ENCODE measurements at places on chromosomes 1 and 21.

DNA sequence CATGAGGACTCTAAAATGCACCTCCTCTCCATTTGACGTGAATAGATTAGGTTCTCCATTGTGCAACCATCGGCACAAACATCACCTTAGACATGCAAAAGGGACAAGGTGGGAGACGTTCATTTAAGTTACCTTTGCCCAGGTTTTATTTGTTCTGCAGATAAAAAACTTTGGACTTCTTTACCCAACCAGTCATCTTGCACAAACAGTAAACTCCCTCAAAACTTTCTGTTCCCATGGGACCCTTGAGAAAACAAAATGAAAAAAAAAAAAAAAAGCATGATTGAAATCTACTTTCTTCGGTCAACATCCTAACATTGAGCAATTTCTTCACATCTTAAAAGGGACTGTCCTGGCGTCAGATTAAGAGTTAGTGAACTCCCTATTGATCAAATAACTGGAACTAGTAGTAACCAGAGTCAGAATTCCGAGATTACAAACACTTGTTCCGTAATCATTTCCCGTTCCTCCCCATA is 31.4 kb upstream of the PROX1 start:
- DNase-seq: no peak

DNA sequence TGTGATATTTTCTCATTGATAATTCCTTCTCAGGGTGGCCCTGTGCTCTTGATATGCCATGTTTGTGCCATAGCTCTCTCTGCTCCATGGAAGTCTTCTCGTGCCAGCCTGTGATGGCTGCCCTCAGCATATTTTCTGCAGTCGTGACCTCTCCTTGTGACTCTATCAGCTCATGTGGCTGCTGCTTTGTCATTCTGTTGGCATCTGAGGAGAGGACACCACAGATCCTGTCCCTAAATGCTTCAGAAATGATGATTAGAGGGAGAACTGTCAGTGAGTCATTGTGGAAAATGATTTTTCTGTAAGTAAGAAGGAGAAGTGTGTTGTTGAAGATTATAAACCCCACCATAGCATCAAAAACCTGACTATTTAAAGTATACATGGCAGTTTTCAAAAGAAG is 286.0 kb downstream of the ADGRL2 start:
- DNase-seq: no peak

- no peak for DNase-seq
These were observed 6.5 kb downstream of the LCE7A start for GRCh38 chr1:152866321-152866720.

GRCh38 chr1:184838504-184838951 is 83.9 kb upstream of the EDEM3 start:
- DNase-seq: no peak

DNA sequence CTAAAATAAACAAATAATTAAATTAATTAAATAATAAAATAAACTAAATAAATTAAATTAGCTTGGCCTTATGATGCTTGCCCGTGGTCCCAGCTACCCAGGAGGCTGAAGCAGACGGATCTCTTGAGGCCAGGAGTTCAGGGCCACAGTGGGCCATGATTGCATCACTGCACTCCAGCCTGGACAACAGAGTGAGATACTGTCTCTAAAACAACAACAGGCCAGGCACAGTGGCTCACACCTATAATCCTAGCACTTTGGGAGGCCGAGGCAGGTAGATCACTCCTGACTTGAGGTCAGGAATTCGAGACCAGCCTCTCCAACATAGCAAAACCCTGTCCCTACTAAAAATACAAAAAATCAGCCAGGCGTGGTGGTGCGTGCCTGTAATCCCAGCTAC is 12.2 kb upstream of the PINK1 start:
- no peak for DNase-seq

DNA sequence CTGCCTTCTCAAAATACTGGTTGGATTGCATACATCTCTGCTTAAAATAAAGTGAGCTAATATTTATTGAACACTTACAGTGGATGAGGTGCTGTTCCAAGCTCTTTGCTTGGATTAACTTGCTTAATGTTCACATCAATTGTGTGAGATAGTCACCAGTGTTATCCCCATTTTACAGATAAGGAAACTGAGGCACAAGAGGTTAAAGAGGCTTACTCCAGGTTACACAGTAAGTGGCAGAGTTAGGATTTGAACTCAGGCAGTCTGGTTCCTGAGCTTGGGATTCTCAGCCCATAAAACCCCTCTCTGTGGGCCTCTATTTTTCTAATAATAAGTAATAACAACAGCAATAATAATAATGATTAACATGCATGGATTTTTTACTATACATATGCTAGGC is 13.6 kb upstream of the FAAH start:
- DNase-seq: no peak

DNA sequence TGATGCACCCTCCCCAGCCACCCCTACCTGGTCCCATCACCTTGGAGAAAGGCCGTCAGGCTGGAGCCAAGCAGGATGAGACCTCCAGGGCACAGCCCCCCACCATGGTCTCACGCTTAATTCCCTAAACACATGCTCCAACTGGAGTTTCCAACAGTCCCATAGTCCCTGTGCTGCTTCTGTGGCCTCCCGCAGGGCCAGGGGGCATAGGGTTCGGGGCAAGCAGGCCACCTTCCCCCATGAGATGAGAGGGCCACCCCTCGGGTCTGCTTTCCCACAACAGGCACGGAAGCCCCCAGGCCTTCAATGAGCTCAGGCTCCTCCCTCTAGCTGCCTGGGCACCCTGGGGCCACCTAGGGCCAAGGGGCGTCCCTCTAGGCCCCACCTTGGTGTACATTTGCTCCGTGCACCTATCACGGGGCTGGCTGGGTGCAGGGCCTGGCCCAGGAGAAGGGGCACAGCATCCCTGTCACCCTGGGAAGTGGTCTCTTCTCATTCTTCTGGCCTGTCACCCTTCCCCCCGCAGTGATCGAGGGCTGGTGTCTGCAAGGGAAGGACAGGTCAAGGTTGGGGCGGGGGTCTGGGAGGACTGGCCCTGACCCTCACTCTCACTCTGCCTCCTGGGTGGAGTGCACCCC is 42.4 kb downstream of the TRIM11 start:
- no peak for DNase-seq

- DNase-seq: no peak
These were observed 58.2 kb downstream of the HSPG2 start for GRCh38 chr1:21878840-21879478.

DNA sequence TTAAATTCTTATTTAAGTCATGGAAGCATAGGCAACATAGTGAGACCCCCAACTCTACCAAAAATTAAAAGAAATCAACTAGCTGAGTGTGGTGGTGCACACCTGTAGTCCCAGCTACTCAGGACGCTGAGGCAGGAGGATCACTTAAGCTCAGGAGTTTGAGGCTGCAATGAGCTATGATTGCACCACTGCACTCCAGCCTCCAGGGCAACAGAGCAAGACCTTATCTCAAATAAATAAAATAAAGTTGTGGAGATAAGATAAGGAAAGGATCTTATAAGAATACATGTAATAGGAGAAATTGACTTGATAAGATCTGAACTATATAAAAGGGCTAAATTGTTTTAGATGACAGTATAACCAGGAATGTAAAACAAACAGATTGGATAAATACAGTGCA is 2.3 kb upstream of the BATF3 start:
- DNase-seq: no peak

DNA sequence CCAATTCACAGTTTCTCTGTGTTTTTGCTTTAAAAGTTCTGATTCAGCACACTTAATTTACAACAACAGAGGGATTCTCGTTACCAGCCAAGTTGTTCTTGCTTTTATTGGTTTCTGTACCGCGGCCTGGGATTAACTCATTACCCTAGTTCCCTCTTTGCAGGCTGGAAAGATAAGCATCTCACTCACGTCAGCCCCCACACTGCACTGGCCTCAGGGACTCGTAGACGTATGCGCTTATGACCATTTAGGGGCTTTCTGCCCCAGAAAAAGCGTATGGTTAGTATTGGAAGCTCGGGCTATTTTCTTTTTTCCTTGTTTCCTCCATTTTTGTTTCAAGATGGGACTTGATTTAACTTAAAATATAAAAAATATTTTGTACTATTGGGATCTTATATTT is 76.0 kb downstream of the POFUT2 start:
- DNase-seq: no peak

- DNase-seq: no peak
These were observed 102.8 kb upstream of the SERTAD4 start for GRCh38 chr1:210129759-210130158.

Data from stimulated activated CD8-positive, alpha-beta memory T cell treated with anti-CD3 and anti-CD28 coated beads, Interleukin-4, amount 100 ng/mL, for 1 hour (primary cell).